ENCODE measurements at places on chromosomes 3 and 15. TPM values are rescaled to one million over a fixed set of nuclear protein-coding genes. Genes with fewer than 3 reads are reported as not detected.

DNA sequence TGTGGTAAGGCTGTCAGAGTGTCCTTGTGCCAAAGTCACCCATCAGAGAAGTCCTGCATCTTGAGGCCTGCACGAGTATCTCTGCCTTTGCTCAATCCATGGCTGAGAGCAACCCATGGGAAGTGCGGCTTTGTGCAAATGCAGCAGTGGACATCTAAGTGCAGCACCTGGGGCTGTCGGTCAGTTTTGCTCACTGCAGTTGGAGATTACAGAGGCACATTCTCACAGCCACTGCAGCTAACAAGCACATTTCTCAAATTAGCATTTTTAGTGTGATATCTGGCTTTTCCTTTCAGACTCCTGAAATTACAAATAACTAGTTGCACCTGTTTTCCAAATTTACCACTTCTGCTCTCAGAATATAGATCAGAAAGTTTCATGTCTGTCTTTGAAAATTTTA lies 81.5 kb upstream of the DAZL start:
- no peak for DNase-seq

- no peak for DNase-seq
Observed at GRCh38 chr3:157819270-157820156, 286.7 kb downstream of the SHOX2 start.

GRCh38 chr3:180036092-180036670 lies 556 bp downstream of the PEX5L start:
- DNase-seq = no peak

DNA sequence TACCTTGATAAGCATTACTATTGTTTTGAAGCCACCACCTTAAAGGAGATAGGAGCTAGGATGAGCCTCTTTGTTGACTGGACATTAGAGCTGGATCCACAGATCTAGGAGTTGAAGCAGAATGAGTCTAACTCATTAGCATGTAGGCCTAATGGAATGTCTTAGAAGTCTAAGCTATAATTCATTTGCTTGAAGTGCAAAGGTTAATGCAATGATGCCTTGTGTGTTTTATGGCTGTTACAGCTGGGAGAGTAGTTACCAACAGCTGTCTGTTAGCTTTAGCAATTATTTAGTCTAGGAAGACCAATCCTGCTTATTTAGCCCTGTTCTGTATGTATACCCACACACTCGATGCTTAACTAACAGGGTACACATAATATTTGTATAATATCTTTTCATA lies 419.3 kb downstream of the TUSC7 start:
- DNase-seq = peak; percentile 66

GRCh38 chr3:94460931-94461330 lies 398.1 kb downstream of the NSUN3 start:
- DNase-seq = no peak

GRCh38 chr15:81894061-81894460 lies 151.8 kb downstream of the MEX3B start:
- no peak for DNase-seq

- DNase-seq = no peak
Observed at GRCh38 chr3:122916580-122916979, 111.0 kb downstream of the SEMA5B start.

DNA sequence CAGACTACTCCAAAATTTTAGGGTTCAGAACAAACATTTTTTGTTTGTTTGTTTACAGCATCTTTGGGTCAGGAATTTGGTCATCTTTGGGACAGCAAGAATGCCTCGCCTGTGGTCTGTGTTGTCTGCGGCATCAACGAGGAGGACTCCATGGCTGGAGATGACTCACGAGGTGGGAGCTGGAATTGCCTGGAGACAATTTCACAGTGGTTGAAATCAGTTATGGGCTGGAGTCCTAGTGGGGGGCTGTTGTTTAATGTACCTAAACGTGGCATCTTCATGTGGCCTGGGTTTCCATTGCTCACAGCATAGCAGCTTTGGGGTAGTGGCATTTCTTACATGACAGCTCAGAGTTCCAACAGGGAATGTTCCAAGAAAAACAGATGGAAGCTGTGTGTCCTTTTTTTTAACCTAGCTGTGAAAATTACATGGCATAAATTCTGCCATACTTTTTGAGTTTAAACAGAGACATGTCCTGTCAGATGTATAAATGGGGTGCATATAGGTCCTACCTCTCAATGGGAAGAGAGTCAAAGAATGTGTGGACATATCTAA lies 507.3 kb upstream of the CBLB start:
- no peak for DNase-seq

- no peak for DNase-seq
Observed at GRCh38 chr3:122294359-122294758, 30.7 kb upstream of the CSTA start.

- DNase-seq = no peak
Observed at GRCh38 chr3:119990888-119991287, 103.4 kb downstream of the GSK3B start.

DNA sequence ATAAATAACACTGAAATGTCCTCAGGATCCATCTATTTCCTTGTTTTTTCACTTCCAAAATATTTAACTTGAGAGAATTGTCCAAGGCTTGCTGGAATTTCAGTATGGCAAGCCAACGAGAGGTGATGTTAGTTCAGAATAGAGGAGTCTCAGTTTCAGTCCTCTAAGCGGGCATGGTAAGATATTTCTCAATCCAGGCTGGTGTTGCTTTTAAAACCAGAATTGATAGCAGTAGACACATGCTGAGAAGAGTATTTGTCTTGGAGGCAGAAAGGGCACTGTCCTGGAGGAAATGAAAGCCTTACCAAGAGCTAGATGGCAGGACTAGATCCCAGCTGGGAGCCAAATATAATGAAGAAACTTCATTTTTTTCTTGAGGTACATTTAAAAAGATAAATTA lies 23.1 kb downstream of the PHLDB2 start:
- DNase-seq = no peak

GRCh38 chr3:119729996-119730395 lies 27.2 kb downstream of the CFAP91 start:
- DNase-seq = no peak

GRCh38 chr3:10506696-10507095 lies 1.3 kb upstream of the ATP2B2 start:
- no peak for DNase-seq

DNA sequence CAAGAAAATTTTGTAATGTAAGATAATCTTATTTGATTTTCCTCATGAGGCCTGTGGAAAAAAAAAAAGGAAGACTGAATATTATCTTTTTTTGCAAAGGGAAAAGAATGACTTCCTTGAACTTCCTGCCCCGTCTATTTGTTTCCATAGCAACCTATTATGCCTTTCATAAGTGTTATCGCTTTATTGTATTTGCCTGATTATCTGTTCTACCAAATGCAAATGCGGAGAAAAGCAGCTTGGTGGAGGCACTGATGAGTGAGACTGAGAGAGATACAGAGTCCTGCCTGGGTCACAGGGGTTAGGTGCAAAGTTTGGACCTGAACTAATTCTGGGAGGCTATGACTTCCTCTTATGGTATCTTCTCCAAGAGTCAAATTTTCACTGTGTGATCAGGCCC lies 334.0 kb upstream of the KCNMB2 start:
- DNase-seq = no peak

DNA sequence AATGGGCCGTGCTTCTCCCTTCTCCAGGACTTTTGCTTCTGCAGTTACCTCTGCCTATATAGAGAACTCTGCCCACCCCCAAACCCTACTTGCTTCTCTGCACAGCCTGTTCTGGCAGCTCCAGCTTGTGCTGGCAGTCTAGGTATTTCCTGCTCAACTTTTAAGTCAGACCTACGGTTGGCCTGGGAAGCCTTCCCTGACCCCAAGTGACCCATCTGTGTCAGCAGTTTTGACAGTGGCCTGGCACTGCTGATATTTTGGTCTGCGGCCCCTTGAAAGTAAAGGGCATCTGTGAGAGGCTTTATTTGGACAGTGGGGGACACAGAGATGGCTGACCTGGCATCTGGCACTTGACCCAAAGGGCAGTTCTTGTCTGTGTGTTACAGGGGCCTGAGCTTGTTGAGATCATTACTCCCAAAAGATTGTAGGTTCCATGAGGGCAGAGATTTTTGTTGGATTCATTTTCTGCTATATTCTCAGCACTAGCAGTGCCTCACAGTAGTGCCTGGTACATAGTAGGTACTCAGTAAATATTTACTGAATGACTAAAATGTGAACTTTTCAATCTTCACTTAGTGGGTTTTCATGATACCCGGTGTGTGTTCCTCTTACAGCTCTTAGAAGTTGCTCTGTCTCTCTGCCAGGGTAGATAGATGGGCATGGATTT lies 55.2 kb upstream of the TRAK1 start:
- no peak for DNase-seq

GRCh38 chr3:12810961-12811360 lies 14.5 kb downstream of the CAND2 start:
- DNase-seq = no peak

DNA sequence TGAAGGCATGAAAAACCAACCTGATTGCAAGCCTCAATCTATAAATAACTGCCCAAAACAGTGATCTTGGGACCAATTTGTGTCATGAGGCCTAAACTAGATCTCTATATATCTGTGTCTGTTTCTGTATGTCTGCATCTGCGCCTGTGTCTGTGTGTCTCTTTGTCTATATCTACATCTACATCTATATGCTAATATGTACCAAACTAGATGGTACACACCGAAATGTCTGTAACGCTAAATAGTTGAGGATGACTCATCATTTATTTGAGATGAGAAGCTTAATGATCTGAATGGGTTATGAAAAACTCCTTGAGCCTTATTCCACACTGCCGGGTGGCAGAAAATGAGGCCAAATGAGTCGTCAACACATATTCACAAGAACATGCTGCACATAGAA lies 982.3 kb downstream of the ROBO2 start:
- DNase-seq = no peak

- DNase-seq = no peak
Observed at GRCh38 chr3:136802481-136802996, 16.4 kb upstream of the SLC35G2 start.

DNA sequence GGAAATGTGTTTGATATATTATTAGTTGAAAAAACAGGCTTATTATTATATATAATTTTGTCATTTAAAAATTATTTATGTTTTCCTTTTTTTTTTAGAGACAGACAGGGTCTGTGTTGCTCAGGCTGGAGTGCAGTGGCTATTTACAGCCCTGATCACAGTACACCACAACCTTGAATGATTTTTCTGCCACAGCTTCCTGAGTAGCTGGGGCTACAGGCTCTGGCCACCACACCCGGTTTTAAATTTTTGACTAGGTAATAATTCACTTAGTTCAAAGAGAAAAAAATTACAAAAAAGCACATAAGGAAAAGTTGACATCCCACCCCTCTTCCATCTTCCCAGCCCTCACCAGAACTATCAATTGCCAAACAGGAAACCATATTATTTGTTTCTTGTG lies 4.7 kb upstream of the CEMIP start:
- DNase-seq = no peak

- DNase-seq = no peak
Observed at GRCh38 chr3:23004971-23005370, 198.2 kb upstream of the UBE2E2 start.

GRCh38 chr15:48177383-48177765 lies 721 bp downstream of the MYEF2 start:
- peak; percentile 69 for DNase-seq

DNA sequence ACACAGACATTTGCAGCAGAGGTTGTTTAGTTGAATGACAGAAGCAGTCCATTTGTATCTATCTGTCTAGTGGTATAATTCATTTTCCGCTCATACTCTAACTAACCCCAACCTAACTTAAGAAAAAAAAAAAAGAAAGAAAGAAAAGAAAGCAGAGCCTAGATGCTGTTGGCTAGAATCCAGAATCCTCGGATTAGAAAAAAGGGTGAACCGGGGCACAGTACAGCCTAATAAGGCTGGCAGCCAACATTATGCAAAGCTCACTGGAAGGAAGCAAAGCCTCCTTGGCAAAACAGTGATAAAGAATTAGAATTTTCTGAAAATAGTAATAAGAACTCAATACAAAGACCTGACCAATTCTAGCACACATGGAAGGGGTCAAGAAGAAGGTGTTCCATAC lies 640.8 kb downstream of the TUSC7 start:
- no peak for DNase-seq

DNA sequence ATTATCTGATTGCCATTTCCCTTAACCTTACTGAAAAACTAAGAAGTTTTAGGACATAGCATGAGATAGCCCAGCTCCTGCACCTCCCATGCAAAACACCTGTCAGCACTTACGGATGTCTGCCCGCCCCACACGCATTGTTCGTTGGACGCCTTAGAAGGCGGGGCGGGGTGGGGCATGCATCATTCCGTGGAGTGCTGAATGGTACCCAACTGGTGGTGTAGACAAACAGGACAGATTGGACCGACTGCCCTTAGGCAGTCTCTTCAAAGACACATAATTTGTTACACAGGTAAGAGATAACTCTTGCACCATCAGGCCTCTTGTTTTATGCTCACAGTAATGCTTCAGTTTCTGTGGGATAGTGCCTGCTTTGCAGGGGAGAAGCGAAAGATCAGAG lies 93.8 kb downstream of the SMAD6 start:
- no peak for DNase-seq

DNA sequence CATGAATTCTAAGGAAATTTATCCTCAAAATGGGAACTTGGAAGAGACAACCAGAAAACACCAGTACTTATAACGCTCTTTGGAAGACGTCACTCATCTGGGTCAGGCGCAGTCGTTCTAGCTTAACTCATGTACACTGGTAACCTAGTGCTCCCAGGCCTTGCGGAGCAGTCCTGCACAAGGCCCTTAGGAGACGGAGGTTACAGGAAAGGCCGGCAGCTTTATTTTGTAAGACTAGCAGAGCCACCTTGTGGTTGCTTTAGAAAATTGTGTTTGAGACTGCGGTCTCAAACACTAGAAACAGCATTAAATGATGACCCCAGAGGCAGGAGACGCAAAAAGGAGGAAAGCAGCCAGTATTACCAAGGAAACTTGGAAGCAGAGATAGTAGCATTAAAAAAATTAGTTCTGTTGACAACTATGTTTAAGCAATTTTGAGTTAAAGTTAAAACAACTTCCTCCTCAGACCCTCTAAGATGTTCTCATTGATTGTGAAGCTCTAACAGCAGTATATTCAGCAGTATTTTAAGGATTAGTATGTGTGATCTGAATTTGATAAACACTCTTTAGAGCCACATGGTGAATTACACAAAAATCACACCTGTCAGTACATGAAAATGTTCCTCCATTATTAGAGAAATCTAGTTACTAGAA lies 141.9 kb upstream of the C2CD4B start:
- DNase-seq = peak; percentile 68

DNA sequence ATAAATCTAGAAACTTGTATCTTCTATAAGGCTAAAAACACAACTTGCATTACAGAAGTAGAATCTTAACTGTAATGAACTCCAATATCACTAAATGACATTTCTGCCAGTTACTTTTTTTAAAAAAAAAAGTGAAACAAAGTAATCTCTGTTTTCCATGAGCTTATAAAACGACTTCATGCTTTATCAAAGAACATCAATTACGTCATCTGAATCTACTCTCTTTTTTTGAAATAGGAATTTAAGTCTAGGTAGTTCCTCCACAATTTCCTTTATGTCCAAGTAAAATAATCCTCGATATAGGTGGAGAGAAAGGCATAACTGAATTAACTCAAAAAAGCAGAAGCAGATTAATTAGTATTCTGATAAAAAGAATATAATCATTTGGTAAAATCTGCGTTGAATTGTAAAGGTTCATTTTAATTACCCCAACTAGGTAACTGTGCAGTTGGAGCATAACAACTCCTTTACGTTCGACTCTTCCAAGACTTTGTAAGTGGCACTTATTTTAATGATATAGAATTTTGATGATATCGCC lies 1.4 kb downstream of the UACA start:
- DNase-seq = no peak

Gene NR1I2
- 1.4 TPM for polyA plus RNA-seq

Gene ALDH1A2
- 277 TPM for polyA plus RNA-seq

Gene ZNF710
- 26.6 TPM for polyA plus RNA-seq

Gene SPRED1
- 28.6 TPM for polyA plus RNA-seq

Gene PLA2G4B
- polyA plus RNA-seq = 16.4 TPM

Gene DCUN1D1
- polyA plus RNA-seq = 61.9 TPM
